ENCODE measurements at places on chromosomes 12 and 14. TPM values are rescaled to one million over a fixed set of nuclear protein-coding genes. Genes with fewer than 3 reads are reported as not detected.

Gene CRIP1
- 2.0 TPM for total RNA-seq

Gene CHGA
- total RNA-seq = 0.29 TPM

Gene AACS
- 23.3 TPM for total RNA-seq

Gene FAM186B
- total RNA-seq = 0.12 TPM

Gene MSRB3
- 35.3 TPM for total RNA-seq

Gene GPR135
- 0.97 TPM for total RNA-seq

Gene GALNT9
- total RNA-seq = not detected

Gene DDX23
- total RNA-seq = 62.1 TPM

Gene CCDC198
- 2.3 TPM for total RNA-seq

Gene PEBP1
- total RNA-seq = 182 TPM

Gene ITGB7
- total RNA-seq = not detected

Gene MAP3K9
- total RNA-seq = 2.6 TPM

Measured in glomerular endothelial cell (primary cell).